ENCODE measurements at places on chromosomes 11 and 22.

- DNase-seq: peak; percentile 4
These were observed 2.8 kb upstream of the TTC12 start for GRCh38 chr11:113311536-113311935.

DNA sequence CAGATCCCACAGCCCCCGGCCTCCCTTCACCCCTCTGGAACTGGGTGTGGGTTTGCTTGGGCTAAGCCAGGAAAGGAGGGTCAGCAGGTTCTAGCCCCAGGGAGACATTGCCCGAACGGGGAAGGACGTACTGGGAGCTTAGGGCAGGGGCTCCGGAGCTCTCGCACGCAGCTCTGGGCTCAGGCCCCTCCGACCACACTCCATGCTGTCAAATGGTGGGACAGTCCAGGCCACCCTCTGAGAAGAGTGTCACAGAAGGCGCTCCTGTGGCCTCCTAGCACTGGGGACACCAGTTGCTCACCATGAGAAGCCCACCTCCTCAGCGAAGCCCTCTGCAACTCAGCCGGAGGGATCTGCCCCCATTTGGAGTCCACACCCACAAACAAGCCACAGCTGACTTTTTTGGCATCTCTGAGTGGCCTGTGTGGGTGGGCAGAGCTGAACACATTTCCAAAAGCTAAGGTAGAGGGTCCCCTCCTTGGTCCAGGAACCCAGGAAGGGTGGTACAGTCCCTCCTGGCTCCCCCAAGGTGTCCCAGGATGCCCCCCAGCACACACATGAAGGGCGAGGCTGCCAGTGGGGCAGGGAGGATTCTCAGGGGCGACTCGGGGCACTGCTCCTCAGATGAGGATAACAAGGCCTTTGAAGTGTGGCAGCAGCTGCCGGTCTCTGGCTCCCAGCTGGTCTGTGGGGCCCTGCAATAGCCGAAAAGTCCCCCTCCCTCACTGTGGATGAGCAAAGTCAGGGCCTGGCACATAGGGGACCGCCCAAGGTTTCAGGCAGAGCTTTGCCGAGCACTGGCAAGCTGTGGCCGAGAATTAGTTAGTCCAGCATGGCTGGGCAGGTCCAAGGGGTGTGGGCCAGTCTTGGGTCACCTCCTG lies 13.0 kb upstream of the TEF start:
- DNase-seq: no peak

DNA sequence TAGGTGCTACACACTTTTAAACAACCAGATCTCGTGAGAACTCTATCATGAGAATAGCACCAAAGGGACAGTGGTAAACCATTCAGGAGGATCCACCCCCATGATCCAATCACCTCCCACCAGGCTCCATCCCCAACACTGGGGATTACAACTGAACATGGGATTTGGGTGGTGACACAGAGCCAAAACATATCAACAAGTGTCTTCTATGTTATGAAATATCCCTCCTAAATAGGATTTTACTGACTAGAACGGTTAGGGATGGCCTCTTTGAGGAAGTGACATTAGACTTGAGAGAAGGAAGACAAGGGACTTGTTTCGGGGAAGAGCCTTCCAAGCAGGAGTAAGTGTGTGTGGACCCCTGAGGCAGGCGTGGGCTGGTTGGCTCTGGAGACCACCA lies 11.9 kb upstream of the MRPL11 start:
- no peak for DNase-seq

GRCh38 chr11:93842461-93842860 lies 8.0 kb downstream of the VSTM5 start:
- peak; percentile 30 for DNase-seq

- DNase-seq: no peak
These were observed 4.7 kb downstream of the UNC93B1 start for GRCh38 chr11:67999201-67999629.

DNA sequence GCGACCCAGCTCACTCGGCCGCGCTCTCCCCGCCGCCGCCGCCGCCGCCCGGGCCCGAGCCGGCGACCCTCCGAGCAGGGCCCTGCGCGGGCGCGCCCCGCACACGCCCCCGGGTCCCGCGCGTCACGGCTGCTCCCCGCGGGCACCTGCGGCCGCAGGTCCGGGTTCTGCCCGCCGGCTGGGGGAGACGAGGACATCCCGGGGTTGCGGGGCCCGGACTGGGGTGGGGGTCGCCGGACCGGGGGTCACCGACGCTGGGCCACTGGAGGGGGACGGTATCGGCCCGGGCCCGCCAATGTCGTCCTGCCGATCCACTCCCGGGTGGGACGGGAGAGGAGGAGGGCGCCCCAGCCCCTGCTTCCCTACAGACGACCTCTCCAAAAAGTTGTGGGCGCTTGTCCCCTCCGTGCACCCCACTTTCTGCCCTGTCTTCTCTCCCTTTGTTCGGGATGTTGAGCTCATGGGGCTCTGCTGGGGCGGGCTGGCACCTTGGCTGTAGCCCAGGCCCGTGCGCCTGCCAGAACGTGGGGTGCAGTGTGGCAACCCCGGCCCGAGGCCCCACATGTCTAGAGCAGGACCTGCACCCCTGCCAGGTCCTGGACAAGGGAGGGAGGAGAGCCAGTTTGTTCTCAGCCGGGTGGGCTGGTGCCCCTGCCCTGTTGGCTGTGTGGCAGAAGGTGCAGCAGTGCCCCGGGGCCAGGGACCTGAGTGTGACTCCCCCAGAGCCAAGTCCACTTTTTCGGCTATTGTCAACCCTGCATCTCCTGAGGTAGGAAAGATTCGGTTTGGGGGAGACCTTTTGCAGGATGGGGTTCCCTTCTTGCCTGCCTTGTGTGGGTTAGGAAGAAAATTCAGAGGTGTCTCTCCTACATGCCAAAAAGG lies 40.2 kb upstream of the CELSR1 start:
- DNase-seq: no peak

GRCh38 chr11:71281831-71282230 lies 29.5 kb upstream of the SHANK2 start:
- DNase-seq: no peak
